Activated CD4-positive, CD25-positive, alpha-beta regulatory T cell (primary cell): ENCODE measurements at places on chromosomes 11 and 22.

- no peak for DNase-seq
Measured at GRCh38 chr11:69636512-69637197, 4.3 kb upstream of the CCND1 start.

GRCh38 chr22:31683181-31684105 is 21.4 kb upstream of the PISD start:
- DNase-seq = no peak

DNA sequence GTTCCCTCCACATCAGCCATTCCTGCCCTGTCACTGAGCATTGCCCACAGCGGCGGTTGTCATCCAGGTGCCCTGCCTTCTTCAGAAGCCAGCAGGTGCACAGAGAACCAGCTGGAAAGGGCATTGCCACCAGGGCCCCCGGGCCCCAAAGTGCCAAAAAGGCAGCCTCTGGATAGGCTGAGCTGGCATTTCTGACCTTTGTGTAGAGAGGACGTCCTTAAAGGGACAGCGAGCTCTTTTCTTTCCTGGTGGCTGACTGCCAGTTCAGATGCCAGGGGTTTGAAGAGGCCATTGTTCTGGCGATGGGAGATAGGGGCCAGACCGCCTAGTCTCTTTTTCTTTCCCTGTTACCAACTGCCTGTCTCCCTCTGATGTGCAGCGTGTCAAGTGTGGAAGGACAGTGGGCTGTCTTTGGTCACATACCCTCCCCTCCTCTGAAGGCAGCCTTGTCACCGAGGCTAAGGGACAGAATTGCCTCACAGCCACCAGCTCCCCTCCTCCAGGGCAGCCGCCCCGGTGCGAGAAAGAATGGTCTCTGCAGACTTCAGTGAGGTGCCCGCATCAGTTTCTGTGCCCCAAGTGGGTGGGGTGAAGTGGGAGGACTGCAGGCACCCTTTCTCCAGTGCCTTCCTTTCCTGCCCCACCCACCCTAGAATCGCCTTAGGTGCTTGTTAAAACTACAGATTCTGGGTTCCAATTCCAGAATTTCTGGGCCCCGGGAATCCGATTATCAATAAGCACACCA is 109.6 kb downstream of the SCN3B start:
- no peak for DNase-seq

DNA sequence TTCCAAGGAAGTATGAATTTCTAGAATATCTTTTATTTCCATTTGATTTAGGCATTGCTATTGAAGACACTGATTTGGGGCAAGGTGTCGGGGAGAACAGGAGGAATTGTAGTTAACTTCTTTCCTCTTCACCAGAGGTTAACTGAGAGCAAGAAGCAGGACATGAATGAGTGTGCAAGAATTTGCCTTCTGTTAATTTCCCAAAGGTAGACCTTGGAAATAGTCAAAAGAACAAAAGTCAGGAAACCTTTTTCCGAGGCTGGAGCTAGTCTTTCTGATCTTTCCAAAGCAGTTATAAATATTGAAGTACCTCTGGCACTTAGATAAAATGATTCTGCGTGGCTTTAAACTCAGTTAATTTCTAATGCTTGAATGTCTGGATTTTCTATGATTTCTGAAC is 66.9 kb downstream of the MTMR3 start:
- no peak for DNase-seq

GRCh38 chr11:47460571-47461235 is 11.8 kb upstream of the RAPSN start:
- no peak for DNase-seq

- DNase-seq = no peak
Measured at GRCh38 chr11:61616434-61616833, 35.6 kb upstream of the SYT7 start.

GRCh38 chr11:9201372-9202162 is 63.6 kb downstream of the DENND5A start:
- DNase-seq = no peak

DNA sequence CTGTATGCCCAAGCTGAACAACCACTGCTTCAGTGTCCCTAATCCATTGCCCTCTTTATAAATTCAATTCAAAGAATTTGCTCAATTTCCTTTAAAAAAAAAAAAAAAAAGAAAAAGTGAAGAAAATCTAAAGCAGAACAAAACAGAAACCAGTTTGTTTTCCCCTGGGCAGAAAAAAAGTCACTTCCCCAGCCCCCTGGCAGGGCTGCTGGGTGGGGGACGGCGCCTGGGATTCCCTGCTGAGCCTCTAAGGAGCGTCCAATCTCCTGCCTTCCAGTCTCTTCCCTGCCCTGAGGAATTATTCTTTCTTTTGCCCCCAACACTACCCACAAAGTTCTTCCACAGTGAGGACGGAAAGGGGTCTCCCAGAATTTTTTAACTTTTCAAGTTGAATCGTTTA is 23.9 kb downstream of the DKK3 start:
- DNase-seq = no peak

- DNase-seq = no peak
Measured at GRCh38 chr22:16932577-16932976, 75.4 kb downstream of the GAB4 start.

DNA sequence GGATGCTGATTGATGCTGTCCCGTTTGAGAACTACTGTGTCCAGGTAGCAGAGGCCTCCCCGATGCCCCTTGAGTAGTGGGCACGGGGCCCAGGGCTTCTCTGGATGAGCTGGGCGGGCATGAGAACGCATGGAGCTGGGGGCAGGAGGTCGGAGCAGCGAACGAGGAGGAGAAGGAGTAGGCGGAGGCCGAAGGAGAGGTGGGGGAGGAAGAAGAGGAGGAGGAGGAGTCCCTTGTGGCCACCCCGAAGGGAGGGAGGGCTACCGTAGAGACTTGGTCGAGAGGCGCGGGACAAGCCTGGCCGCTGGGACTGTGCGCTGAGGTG is 62.9 kb downstream of the CRYBB2 start:
- DNase-seq = no peak

GRCh38 chr22:42332089-42332488 is 61.6 kb upstream of the TCF20 start:
- DNase-seq = no peak

GRCh38 chr22:46006379-46007002 is 29.5 kb upstream of the WNT7B start:
- DNase-seq = peak; percentile 78

DNA sequence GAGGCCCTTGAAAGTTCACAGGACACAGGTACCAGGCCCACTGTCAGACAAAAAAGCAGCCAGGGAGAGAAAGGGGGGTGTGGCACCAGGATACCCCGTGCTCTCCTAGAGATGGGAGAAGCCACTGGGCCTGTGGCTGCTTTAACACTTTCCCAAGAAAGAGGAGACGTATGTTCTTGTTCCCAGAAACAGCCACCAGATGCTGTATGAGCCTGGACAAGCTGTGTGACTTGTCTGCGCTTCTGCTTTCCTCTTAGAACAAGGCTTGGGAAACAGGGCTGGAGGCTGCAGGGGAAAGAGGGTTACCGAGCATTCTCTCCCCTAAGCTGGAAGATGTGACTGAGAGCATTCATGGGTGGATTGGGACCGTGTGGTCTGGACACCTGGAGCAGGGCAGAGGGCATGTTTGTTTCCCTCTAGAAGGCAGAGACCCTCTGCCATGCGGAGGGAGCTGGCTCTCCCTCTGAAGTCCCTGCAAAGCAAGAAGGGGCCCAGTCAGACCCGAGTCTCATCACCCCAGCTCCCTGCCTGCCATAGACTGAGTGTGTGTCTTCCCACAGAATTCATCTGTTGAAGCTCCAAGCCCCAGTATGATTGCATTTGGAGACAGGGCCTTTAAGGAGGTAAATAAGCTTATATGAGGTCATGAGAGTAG is 74.1 kb downstream of the TRIM29 start:
- DNase-seq = no peak

- no peak for DNase-seq
Measured at GRCh38 chr11:121645001-121645400, 192.2 kb upstream of the SORL1-AS1 start.

- DNase-seq = no peak
Measured at GRCh38 chr11:94747146-94747545, 21.0 kb upstream of the AMOTL1 start.

DNA sequence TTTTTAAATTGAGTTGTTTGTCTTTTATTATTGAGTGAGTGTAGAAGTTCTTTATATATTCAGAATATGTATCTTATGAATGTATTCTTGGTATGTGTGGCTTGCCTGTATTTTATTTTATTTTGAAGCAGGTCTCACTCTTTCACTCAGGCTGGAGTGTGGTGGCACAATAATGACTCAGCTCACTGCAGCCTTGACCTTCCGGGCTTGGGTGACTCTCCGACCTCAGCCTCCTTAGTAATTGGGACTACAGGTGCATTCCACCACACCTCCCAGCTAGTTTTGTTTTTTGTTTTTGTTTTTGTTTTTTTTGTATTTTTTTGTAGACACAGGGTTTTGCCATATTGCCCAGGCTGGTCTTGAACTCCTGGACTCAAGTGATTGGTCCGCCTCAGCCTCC is 24.5 kb upstream of the MPPED2 start:
- no peak for DNase-seq

DNA sequence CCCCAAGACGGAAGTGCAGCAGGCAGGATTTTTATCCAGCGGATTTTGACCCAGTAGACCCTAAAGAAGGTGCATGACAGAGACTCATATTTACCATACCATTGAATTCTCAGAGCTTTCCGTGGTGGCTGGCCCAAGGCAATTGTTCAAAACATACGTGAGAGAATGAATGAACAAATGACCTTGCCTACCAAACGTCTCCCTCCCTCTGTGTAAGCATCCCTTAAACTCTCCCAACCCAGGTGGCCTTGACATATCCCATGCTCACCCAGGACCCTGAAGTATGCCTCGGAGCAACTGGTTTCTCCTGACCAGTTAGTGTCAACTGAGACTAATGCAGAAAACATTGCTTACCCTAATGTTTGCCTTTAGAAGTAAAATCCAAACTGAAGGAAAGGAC is 154.9 kb downstream of the TEAD1 start:
- no peak for DNase-seq

DNA sequence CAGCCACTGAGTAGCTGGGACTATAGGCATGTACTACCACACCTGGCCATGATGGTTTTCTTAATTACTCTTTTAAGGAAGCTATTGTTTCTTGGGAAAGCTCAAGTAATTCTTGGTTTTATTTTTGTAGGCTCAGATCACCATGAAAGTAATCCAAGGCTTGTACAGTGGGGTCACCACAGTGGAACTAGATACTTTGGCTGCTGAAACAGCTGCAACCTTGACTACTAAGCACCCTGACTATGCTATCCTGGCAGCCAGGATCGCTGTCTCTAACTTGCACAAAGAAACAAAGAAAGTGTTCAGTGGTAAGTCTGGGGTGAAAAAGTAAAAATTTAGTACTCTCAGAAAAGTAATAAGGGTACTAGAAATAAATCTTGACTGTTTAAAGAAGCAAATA is 11.3 kb downstream of the RRM1 start:
- no peak for DNase-seq

DNA sequence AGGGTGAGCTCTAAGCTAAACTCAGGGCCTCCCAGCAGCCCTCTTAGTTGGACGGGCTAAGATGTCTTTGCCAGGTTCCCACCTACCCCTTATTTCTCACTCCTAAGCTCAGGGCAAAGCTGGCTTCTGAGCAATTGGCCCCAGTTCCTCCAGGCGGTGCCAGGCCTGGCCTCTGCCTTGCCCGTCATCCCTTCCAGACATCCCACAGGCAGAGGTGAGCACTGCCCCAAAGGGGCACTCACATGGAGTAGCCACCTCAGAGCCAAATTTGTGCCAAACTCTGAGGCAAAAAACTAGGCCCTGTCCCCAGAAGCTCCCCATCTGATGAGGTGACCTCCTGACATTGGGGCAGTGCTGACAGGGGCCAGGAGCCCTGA is 9.7 kb downstream of the RHOD start:
- DNase-seq = no peak

- no peak for DNase-seq
Measured at GRCh38 chr11:86940122-86940777, 14.9 kb downstream of the FZD4 start.

DNA sequence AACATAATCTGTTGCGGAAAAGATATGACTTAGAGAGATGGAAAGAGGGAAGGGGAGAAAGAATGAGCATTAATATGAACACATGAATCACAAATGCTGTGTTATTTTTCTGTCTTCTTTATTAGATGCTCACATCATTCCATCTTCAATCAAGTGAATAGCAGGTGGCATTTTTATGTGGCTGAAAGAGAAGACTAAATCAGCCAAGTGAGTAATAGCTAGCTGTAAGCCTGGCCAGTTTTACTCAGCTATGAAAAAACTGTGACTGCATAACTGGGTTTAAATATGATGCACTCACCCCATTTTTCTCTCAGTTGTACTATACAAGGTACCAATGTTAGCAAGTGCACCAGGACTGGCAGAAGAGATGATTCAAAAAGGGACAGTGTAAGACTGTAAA is 571.1 kb downstream of the JRKL start:
- DNase-seq = no peak

GRCh38 chr11:64364911-64365310 is 5.9 kb downstream of the RPS6KA4 start:
- no peak for DNase-seq

GRCh38 chr22:40414838-40415505 is 44.6 kb downstream of the SGSM3 start:
- no peak for DNase-seq

GRCh38 chr22:19646383-19646782 is 67.9 kb upstream of the SEPTIN5 start:
- no peak for DNase-seq

DNA sequence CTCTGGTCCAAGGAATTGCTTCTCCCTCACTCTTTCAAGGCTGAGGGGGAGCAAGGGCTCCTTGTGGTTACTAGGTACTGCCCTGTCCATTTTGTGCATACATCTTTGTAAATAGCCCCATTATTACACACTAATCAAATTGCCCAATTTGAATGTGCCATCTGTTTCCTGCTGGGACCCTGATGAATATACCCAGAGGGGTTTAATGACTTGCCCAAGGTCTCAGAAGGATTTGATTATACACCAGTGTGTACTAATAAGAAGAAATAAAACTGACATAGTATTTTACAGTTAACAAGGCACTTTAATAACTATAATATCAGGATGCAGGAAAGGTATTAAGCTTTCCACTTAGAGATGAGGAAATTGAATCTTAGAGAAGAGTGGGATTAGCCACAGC is 64.6 kb upstream of the PTPRJ start:
- no peak for DNase-seq

DNA sequence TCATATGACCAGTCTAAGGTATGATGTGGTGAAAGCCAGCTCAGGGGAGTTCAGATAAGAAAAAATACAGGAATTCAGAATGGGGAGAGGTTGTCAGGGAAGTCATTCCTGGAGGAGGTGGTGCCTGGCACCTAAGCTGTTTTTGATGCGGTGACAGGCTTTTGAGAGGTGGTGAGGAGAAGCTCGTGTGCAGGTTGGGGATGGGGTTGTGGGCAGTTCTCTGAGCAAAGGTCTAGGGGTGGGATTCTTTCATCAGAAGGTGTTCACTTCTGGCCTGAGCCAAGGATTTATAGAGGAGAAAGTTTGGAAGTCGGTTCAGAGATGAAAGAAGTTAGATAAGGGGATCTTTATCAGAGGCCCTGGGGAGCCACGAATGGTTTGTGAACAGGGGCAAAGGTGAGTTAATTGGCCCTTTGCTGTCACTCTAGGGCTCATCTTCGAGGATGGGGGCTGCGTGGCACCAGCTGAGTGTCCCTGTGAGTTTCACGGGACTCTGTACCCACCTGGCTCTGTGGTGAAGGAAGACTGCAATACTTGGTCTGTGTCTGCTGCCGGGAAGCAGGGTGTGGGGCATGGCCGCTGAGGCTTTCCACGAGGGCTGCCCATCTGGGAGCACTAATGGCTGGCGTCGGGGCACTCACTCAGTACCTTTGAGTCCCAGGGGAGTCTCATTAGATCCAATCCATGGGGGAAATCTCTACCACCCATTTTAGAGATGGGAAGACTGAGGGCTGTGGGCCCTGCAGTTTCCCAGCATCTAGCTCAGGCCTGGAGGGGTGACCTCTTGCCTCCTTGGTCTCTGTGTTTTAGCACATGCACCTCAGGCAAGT is 13.4 kb downstream of the OTOG start:
- DNase-seq = no peak

GRCh38 chr11:67561971-67562619 is 21.5 kb upstream of the GSTP1 start:
- DNase-seq = no peak
